ENCODE measurements at places on chromosomes 6 and 20.

GRCh38 chr20:51540580-51540979 is 1.9 kb downstream of the NFATC2 start:
- DNase-seq, result no peak

GRCh38 chr20:19161336-19161735 is 51.1 kb upstream of the SLC24A3 start:
- no peak for DNase-seq

DNA sequence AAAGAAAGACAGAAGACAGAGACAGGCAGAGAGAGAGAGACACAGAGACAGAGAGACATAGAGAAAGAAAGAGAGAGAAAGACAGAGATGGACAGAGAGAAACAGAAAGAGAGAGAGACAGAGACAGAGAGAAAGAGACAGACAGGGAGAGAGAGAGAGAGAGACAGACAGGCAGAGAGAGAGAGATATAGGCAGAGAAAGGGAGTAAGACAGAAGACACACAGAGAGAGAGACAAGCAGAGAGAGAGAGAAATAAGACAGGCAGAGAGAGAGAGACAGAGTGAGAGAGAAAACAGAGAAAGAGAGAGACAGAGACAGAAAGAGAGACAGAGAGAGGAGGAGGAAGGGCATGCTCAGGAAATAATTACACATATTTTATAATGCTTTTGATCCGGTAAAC is 758.3 kb upstream of the DEFB115 start:
- DNase-seq, result no peak

- no peak for DNase-seq
Observed at GRCh38 chr20:62293111-62293784, 9.5 kb upstream of the ADRM1 start.

DNA sequence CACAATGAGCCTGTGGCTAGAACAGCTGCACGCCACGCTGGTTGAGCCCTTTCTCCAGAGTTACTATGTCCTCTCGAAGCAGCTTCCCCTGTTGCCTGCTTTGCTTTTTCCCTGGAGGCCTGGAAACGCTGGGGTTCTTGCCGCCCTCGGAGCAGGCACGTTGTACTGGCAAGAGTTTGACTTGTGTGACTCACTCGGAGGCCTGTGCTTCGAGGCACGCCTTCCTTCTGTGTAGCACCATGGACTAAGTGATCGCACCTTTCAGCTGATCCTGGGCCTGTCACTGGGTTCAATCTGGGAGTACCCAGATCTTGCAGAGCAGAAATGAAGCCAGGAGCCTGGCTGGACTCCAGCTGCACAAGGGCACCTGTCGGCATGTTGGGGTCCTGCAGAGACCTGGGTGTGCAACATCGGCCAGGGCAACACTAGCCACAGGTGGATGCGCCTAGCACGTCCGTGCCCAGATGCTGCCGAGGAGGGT is 5.2 kb downstream of the INSM1 start:
- DNase-seq, result no peak

- DNase-seq, result no peak
Observed at GRCh38 chr20:59997896-59998295, 39.7 kb downstream of the CDH26 start.

- peak; percentile 47 for DNase-seq
Observed at GRCh38 chr20:13119583-13119982, 101.5 kb upstream of the ISM1 start.

DNA sequence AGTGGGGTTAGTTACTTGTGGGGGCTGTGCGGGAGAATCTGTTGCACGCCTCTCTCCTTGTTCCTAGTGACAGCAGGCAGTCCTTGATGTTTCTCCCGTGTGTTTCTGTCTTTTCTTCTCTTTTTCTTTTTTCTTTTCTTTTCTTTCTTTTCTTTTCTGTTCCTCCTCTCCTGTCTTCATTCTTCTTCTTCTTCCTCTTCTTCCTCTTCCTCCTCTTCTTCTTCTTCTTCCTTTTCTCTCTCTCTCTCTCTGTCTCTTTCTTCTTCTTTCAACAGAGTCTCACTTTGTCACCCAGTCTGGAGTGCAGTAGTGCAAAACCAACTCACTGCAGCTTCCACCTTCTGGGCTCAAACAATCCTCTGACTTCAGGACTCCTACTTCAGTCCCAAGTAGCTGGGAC is 6.8 kb upstream of the AIG1 start:
- DNase-seq, result no peak

DNA sequence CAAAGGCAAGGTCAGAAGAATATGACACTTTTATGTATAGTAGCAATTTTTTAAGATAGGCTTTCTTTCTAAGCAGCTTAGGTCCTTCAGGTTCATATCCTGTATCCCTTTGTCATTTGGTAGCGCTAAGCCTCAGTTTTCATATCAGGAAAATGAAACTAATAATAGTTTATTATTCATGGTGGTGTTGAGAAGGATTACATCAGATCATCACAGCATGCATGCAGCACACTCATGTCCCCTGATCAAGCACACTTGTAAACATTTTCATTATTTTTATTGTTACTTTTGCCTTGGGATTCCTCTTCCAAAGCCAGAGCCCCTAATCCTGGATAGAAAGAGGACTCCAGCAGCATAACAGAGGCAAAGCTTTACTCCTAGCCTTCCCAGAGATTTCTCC is 70.2 kb upstream of the ADGRF1 start:
- DNase-seq, result no peak

DNA sequence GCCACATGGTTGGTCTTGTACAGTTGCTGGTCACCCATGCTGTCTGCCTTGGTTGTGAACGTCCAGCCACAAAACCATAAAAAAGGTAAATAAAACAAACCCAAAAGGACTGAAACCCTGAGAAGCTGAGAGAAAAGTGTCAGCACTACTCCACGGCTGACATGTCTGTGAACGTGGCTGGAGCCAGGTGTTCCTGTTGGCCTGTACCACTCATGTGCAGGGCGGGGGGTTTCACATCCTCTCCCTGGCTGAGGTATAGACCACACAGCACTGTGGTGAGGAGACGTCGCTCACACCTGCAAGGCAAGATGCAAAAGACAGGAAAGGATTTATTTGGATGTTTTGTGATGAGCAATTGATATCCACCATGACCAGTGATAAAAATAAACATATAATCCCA is 51.9 kb upstream of the MRPS10 start:
- no peak for DNase-seq

GRCh38 chr6:143187238-143187923 is 126.7 kb downstream of the AIG1 start:
- DNase-seq, result no peak

GRCh38 chr20:62815066-62815991 is 1.5 kb upstream of the COL9A3 start:
- no peak for DNase-seq

DNA sequence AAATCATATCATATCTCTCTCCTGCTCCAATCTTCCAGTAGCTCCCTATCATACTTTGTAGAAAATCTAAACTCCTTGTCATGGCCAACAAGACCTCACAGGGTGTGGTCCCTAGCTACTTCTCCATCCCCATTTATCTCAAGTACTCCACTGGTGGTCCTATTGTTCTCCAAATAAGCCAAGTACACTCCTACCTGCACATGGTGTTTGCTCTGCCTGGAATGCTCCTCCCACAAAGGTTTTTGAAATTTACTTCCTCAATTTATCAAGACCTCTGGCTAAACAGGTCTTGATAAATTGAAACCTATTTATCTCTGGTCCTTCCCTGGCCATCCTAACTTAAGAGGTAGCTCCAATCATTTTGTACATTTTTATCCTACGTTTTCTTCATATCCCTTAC is 12.1 kb downstream of the TMX4 start:
- no peak for DNase-seq

DNA sequence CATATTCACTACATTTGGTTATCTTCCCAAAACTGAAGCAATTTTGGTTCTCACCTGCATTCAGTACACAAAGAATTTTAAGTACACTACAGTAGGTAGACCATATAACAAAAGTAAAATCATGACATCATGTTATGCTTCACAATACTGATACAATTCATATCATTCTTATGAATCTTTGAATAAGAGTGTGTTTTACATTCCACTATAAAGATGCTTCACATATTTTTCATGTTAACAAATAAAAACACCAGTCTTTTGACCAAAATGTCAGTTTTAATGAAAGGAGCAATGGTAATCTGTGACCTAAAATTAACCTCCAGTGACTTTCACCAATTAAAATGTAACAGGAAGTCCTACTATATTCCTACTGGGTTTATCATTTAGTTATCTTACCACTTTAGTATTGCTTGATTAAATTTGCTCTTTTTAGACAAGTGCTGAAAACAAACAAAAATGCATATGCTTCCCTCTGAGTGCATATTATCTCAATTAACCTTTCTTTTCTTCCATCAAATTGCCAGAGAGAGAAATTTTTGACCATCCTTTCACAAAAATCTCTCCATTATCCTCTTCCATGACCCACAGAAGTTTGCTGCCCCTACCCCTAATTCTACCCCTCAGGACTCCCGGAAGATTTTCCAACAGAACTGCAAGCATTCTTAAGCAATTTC is 49.3 kb downstream of the PHIP start:
- DNase-seq, result no peak

DNA sequence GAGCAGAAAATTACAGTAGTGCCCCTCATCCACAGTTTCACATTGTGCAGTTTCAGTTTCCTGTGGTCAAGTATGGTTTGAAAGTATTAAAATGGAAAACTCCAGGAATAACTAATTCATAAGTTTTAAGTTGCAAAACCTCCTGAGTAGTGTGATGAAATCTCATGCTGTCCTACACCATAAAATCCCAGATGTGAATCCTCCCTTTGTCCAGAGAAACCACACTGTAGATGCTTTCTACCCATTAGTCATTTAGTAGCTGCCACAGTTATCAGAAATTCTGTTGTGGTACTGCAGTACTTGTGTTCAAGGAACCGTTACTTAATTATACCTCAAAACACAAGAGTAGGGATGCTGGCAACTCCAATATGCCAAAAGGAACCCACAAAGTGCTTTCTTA is 74.7 kb downstream of the PTCHD4 start:
- no peak for DNase-seq

GRCh38 chr6:135088818-135089809 is 34.5 kb upstream of the HBS1L start:
- DNase-seq, result no peak

GRCh38 chr6:130381459-130382380 is 15.9 kb downstream of the TMEM200A start:
- no peak for DNase-seq

DNA sequence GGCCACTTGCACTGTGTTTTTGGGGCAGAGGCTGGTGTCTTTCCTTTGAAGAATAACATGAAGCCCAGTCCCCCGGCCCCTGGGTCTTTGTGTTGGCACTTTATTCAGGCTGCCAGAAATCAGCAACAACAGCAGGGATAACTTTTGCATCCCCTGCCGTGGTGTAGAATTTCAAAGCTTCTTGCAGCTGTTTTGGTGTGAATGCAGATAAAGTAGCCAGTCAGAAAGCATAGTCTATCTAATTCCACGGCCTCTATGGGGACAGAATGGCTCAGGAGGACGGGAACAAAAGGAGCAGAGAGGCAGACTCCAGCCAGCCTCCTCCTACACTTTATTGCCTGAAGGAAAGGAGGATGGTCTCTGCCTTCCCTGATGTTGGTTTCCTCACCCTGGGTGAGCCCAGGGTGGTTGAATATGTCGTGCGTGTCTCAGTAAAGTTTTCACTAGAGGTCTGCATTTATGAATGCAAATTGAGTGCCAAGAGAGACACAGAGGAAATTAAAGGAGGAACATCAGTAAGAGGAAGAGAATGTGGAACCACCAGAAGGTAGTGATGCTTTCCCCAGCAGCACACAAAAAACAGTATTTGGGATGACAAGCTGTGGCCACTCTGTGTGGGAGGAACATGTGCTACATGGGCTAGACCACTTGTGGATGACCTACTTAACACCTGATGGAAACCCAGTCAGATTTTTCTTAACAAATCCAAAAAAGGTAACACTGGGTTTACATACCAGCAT is 125.9 kb upstream of the TRAF3IP2 start:
- no peak for DNase-seq

DNA sequence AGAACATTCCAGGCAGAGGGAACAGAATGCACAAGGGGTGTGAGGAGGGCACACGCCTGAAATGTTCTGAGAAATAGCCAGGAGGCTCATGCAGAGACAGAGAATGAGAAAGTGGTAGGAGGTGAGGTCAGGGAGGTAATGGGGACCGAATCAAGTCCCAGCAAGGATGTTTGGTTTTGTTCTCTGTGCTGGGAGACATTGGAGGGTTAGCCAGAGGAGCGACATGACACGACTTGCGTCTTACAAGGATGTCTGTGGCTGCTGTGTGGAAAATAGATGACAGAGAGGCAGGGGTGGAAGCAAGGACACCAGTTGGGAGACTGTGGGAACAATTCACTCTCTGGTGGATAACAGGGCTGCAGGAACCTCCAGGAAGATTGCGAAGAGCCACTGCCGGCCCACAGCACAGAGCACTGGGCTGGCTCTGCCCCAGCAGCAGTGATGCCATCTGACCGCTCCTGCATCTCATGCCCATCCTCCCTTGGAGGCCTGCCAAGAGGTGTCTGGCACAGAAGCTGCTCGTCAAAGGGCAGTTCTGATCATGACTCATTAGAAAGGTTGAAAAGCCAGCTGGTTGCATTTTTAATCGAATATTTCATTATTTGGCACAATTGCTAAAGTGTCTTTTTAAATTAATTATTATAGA is 57.7 kb upstream of the CD83 start:
- DNase-seq, result no peak

- no peak for DNase-seq
Observed at GRCh38 chr6:166588691-166589336, 2.3 kb upstream of the RAMACL start.

DNA sequence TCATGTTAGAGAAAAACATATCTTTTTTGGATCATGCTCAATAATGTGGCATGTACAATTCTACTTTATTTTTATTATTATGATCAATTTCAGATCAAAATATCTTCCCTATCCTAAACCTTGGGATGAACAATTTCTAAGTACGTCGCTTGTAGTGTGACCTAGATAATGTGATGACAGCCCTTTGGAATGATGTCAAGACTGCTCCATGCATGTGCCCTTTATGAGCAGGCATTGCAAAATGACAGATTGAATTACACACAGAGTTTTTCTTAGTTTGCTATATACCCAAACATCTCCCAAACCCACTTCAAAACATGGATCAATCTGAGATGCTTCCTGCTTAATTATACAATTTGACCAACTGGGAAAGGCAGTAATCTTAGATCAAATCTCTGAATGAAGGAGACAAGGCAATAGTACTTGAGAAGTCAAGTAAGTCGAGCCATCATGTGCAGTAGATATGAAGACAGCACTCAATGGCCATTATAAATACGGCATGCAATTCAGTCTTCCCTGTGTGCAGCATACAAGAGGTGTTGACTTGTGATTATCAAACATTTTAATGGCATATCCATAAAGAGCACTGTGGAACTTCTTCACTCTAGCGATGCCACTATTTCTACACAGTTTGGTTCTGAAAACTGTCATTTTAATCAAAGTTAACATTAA is 294.8 kb downstream of the RNF144B start:
- no peak for DNase-seq

DNA sequence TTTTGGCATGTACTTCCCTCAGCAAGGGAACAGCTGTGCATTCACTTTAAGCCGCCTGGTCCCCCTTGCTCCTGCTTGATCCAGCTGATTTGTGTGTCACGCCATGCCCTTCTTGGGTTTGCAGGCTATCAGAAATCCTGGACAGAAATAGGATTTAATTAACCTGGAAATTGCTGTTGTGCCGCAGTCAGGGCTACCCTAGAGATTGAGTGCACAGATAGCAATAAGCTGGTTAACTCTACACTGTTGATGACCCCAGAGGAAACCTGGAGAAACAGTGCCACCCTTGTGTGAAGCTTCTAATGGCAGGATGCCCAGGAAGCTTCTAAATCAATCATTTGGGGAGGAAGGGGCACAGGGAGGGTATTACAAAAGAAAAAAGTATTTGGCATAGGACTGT is 199.0 kb downstream of the JARID2 start:
- no peak for DNase-seq

GRCh38 chr6:63897952-63898351 is 262.4 kb downstream of the PHF3 start:
- DNase-seq, result no peak

All from Panc1 (cell line).